ENCODE measurements at places on chromosomes 4 and X. TPM values are rescaled to one million over a fixed set of nuclear protein-coding genes. Genes with fewer than 3 reads are reported as not detected.

Gene CXCL6
- total RNA-seq, result 0.19 TPM

Gene TRAM1L1
- 0.56 TPM for total RNA-seq

Gene SLC7A11
- total RNA-seq, result 1.9 TPM

Gene ARX
- total RNA-seq, result not detected

Gene GPR119
- 4.3 TPM for total RNA-seq

Gene EREG
- not detected for total RNA-seq

Gene GATA1
- total RNA-seq, result 39.9 TPM

Gene FHL1
- 8.8 TPM for total RNA-seq

Gene OTUD6A
- total RNA-seq, result not detected

Gene SMIM43
- total RNA-seq, result not detected

Gene MAN2B2
- 15.2 TPM for total RNA-seq

Gene TACR3
- total RNA-seq, result not detected

Gene PRDM5
- 4.0 TPM for total RNA-seq

Gene STPG2
- total RNA-seq, result 0.05 TPM

Gene ZFP92
- total RNA-seq, result 1.3 TPM

Gene LAP3
- 178 TPM for total RNA-seq

Gene SMARCA1
- 44.2 TPM for total RNA-seq

Gene FANCB
- 0.25 TPM for total RNA-seq

Gene ANOS1
- total RNA-seq, result 0.09 TPM

Gene FREM3
- total RNA-seq, result not detected

Gene LPAR4
- 0.33 TPM for total RNA-seq

Gene TMPRSS11D
- total RNA-seq, result not detected

Gene TMEM255A
- total RNA-seq, result not detected

Gene FAM9A
- total RNA-seq, result 0.51 TPM

Gene CXCL11
- total RNA-seq, result 0.79 TPM

Data from liver (tissue), 10 donors.